Activated T-cell treated with anti-CD3 and anti-CD28 coated beads for 4 hours (primary cell): ENCODE measurements at places on chromosomes 6 and 20.

- no peak for DNase-seq
Measured at GRCh38 chr6:169510871-169511270, 191.0 kb downstream of the WDR27 start.

DNA sequence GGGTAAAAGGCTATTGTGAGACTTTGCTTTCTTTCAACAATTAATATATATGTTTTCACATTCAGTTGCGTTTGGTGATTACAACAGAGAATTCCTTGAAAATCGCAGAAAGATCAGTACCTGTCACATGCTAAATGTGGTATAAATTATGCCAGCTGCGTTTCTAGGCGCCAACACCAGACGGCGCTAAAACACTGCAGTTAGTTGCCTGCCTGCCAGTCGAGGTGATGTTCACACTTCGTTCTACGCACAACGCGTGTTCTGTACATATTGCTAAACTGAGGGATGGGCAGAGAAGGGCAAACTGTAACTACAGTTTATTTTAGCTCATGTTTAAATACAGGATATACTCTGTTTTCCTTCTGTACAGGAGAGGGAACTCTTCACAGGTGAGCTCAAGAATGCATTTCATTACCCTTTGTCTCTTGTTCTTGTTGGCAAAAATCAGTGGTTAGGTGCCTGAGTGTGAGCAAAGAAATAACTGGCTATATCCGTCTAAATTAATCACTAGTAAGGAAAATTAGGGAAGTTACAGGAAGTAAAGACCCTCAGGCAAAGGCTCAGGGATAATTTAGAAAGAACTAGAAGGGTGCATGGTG, 100.1 kb upstream of the RGS17 start:
- no peak for DNase-seq

GRCh38 chr6:32460528-32460927, 20.8 kb downstream of the HLA-DRA start:
- no peak for DNase-seq

GRCh38 chr6:10478187-10479040, 42.7 kb upstream of the GCNT2 start:
- DNase-seq, result no peak

GRCh38 chr20:57397693-57398108, 6.5 kb downstream of the RBM38 start:
- peak; percentile 41 for DNase-seq

- no peak for DNase-seq
Measured at GRCh38 chr20:9367328-9367727, 147.1 kb upstream of the LAMP5 start.

- no peak for DNase-seq
Measured at GRCh38 chr6:109013656-109014305, 80.9 kb downstream of the SESN1 start.

GRCh38 chr6:72424476-72424875, 197.4 kb upstream of the KCNQ5 start:
- DNase-seq, result no peak

- DNase-seq, result no peak
Measured at GRCh38 chr6:11876934-11877433, 98.4 kb upstream of the ADTRP start.

GRCh38 chr20:61057443-61058121, 194.5 kb upstream of the CDH4 start:
- DNase-seq, result no peak

GRCh38 chr6:168950858-168951214, 302.8 kb downstream of the THBS2 start:
- no peak for DNase-seq

DNA sequence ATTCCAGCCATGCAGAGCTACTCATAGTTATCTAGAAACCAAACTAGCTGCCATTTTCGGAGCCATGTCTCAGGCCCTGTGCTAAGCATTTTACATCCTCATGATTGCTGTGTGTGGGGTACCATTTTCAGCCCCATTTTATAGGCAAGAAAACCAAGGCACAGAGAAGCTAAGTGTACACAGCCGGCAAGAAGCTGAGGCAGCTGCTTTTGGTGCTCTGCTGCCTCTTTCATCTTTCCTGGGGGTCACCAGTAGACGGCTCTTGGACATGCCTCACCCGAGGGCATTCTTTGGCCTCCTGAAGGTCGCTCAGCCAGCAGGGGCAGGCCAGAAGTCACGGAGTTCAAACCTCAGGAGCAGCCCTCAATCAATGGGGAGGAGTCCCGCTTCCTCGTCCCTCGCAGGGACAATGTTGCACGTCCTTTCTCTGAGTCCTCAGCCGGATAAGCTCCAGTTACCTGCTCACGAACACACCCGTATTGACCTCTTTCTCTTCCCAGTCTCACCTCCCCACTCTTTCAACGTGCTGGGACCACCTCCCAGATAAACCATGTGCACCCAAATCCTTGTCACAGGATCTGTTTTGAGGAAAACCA, 82.6 kb upstream of the BLCAP start:
- no peak for DNase-seq

DNA sequence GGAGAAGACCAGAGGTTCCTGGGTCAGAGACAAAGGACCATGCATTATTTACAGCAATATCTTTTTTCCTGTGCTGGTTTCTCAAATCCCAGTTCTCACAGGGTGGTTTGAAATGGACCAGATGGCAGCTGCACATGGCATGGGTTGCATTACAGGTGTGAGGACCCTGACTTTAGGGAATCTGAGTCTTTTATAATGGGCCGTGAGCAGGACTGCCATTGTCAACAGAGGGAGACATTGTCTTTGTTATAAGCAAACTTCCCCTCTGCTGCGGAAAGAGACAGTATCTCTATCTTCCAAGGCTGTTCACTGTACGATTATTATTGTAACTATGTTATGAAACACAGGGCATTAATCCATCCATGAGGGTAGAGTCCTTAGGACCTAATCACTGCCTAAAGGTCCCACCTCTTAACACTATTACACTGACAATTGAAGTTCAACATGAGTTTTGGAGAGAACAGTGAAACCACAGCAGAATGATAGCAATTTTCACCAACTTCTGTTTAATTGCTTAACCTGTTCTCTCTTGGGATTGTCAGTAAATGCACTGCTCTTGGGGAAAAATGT, 156.1 kb upstream of the AGPAT4 start:
- no peak for DNase-seq

- DNase-seq, result peak; percentile 95
Measured at GRCh38 chr6:35468181-35468979, at the start of gene RPL10A. Gene RPL10A (plus strand): TSS chr6:35468401. CDS start chr6:35468435, 34 bp downstream.

DNA sequence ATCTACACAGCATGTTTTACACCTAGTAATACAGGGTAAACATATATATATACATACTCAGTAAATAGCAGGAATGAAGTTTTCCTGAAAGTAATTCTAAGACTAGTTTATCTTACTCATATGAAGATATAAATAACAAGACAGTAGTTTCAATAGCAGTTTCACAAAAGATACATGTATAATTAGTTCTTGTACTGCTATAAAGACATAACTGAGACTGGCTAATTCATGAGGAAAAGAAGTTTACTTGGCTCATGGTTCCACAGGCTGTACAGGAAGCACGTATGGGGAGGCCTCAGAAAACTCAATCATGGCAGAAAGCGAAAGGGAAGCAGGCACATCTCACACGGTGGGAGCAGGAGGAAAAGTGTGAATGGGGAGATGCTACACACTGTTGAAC, 16.9 kb downstream of the RARS2 start:
- DNase-seq, result no peak

DNA sequence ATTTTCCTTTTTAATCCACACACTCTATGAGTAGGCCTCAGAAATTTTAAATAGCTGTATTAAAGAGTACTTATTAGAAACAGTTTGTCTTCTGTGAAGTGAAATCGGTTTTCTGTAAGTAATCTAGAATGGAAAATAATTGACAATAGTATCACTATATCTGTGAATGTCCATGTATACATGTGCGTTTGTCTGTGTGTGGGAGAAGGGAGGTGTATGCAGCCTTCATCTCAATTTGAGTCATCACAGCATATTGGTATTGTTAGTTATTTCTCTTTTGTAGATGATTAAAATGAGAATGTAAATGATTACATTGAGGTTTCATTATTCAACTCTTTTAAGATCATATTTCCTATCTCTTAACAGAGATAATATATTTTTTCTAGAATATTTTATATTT, 206.0 kb downstream of the EYS start:
- no peak for DNase-seq

DNA sequence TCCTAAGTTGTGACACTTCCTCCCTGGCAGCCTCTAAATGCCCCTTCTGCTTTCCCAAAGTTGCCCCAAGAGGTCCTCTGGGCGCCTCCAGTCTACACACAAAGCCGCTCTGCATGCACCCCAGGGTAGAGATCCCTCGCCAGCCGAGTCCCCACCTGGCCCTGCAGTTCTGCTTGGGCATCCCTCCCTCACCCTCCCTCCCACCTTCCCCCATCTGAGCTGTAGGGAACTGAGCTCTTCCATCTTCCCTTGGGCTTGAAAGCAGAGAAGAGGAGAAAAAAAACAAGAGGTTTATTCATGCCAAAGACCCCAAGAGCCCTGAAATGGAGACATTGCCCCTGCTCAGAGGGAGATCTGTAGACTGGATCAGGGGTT, 5.7 kb upstream of the FGD2 start:
- DNase-seq, result no peak

DNA sequence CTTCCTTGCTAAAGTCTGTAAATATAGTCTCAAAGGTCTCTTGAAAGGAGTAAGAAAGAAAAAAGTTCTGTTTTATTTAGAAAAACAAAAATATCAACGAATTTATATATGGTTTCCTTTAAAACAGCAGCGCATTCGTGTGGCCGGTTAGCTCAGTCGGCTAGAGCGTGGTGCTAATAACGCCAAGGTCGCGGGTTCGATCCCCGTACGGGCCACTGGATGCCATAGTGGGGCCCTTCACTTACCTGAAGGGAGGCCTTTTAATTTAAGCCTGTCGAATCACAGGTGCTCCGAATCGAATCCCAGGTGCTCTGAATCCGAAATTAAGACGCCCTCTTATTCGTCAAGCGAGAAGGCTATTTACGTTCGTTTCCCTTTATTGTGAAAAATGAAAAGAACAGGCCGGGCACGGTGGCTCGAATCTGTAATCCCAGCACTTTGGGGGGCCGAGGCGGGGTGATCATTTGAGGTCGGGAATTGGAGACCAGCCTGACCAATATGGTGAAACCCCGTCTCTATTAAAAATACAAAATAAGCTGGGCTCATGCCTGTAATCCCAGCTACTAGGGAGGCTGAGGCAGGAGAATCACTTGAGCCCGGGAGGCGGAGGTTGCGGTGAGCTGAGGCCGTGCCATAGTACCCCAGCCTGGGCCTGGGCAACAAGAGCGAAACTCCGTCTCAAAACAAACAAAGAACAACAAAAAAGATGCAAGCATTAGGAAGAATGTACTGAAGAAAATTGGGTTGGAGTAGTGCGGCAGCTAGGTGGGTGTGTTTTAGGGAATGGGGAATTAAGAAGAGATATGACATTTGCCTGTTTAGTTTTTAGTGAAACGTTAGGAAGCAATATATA, 195.8 kb upstream of the ZNF184 start:
- DNase-seq, result no peak

DNA sequence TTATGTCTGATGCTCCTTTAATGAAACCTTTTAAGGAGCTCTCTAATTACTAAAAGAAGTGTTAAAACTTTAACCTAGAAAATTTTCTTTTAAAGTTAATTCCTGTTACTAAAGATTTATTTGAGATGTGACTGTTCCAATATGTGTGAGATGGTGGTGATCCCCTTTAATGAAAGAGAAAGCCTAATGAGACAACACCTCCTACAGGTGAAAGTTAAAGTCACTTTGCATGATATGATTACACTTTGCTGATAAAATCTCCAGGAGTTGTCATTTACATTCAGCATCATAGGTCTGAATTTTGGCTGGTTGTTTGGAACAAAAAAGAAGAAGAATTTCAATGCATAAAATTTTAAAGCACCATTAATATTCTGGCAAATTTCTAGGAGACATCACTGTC, 307.4 kb downstream of the TRDN start:
- DNase-seq, result no peak

DNA sequence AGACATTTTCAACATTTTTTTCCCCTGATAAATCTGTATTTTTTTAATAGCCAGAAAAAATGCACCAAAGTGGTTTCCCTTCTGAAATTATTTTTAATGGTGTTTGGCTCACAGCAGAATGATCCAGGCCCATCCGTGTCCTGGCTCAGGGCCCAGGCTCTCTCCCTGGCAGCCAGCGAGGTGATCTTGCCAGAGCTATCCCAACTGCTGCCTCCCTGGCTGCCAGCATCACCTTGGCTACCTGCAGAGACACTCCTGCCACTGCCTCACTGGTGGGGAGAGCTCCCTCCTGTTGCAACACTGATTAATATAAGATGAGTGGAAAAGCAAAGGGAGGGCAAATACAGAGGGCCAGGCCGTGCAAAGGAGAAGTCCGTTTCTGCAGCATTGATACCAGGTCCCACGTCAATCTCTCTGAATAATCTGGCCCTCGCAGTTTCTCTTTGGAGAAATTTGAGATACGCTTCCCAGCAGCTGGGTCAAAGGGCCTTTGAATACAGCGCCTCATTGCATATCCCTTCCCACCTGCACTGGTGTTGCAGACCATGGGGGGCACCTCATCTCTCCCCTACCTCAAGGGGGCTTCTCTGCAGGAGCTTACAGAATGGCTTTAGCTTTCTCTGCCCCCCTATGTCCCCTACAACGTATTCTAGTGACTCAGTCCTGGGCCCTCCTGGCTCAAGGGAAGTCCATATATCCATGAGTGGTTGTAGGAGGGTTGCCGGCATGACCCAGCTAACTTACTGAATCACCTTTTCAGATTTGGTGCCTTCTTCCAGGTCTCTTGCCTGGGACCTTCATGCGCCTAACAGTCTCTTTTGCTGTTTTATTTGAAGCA, 12.8 kb upstream of the DSTN start:
- no peak for DNase-seq

GRCh38 chr6:129672881-129673631, 36.9 kb downstream of the ARHGAP18 start:
- no peak for DNase-seq

DNA sequence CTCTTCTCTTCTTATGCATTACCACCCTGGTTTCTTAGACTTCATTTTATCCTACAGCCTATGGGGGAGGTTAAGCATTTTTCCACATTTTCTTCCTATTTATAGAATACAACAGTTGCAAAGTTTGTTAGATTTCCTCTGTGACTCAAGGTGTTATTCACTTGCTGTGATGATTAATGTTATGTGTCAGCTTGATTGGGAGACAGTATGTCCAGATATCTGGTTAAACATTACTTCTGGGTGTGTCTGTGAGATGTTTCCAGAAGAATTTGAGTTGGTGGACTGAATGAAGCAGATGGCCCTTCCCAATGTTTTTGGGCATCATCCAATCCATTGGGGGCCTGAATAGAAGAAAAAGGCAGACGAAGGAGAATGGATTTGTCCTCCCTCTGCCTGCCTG, 131.3 kb downstream of the C6orf118 start:
- no peak for DNase-seq

- DNase-seq, result no peak
Measured at GRCh38 chr6:106715922-106716321, 86.5 kb downstream of the QRSL1 start.

DNA sequence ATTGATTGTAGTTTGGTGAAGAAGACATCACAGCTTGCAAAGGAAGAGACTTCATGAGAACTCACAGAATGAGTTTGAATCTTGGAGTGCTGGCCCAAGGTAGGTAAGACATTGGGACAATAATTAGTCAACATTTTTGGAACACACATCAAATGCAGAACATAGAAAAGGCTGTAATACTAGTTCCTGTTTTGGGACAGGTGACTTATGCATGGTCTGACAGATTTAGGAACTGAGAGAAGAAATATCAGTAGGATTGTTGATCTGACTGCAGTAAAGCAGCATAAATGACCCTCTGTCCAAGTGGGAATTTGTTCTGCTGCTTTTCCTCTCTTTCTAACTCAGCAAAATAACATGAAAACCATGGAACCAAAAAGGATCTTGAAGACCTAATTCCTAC, 102.3 kb upstream of the MAP3K7 start:
- no peak for DNase-seq

GRCh38 chr20:59813948-59814839, 119.2 kb downstream of the SYCP2 start:
- no peak for DNase-seq
